Left renal cortex interstitium (tissue), 4 donors: ENCODE measurements at places on chromosomes 5 and 9.

GRCh38 chr9:21611891-21612290 is 129.8 kb upstream of the IFNE start:
- no peak for DNase-seq

DNA sequence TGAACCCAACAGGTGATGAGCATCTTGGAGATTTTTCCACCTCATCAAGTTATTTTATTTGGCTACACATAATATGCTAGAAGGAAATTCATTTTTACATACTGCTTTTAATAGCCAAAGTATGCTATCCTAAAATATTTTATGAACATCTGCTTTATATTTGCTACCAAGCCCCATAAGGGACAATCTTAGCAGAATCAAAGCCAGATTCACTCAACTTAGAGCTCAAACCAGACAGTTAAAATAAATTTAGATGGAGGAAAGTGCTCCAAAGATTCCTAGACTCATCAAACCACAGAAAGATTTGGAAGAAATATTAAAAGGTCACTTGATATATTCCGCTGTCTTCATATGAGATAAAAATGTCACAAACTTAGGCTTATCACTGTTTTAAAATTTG is 637.1 kb upstream of the CCNG1 start:
- no peak for DNase-seq

DNA sequence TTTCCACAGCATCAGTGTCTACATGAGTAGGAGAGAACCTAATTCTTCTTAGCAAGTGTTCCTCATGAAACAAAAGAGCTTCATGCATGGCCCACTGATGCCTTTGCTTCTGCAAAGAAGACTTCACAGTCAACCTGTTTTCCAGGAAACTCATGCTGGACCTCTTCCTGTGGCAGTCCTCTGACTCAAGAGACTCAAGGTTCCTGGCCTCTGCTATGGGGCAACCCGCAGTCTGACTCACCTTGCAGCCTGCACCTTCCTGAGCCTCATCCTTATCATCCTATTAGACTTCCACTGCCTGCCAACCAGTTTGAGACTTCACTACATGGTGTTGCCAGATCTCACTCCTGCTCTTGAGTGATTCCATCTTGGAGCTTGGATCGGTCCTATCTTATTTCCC is 17.6 kb upstream of the AGGF1 start:
- DNase-seq, result no peak

DNA sequence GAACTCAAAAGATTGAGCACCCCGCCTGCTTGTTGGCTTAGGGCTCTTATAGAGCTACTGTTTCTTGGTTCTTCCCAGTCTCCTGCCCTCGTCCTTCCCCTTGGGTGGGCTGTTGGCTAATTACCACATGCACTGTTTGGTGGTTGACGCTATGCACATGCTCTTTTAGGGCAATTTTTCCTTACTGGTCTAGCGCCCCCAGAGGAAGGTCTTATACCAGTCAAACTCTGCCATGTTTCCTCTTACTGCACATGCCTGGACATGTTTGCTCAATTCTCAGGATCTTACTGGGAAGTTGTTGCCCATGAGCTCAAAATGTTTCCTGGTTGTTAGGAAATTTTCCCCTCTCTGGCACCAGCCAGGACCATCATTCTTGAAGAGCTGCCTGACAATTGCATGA is 101.9 kb downstream of the SLC28A3 start:
- no peak for DNase-seq

- DNase-seq, result no peak
These were observed 30.2 kb upstream of the CCNG1 start for GRCh38 chr5:163407034-163407655.

DNA sequence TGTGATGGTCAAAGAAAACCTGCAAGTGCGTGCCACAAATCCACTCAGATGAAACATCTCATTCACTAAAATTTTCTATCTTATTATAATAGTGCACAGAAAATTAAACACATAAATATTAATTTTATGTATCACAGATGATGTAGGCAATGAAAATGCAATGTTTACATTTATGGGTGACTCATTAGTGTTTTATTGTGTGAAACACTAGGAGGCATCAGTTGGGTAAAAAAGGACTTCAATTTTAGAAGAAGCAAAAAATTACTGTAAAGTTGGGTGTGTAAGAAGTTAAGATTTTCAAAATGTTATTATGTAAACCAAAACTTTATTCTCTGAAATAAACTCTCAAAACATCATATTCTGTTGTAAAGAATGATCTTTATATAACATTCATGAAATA is 4.0 kb downstream of the MEF2C start:
- DNase-seq, result no peak

- no peak for DNase-seq
These were observed 9.1 kb downstream of the MAN1B1 start for GRCh38 chr9:137095664-137096517.
